Activated naive CD4-positive, alpha-beta T cell treated with anti-CD3 and anti-CD28 coated beads, Interleukin-2, amount 50 U/mL, for 72 hours (primary cell): ENCODE measurements at places on chromosomes 5 and 9. TPM values are rescaled to one million over a fixed set of nuclear protein-coding genes. Genes with fewer than 3 reads are reported as not detected.

FAM174A gene
- total RNA-seq = 3.9 TPM

CDHR2 gene
- total RNA-seq = 0.54 TPM

CDC14B gene
- 1.5 TPM for total RNA-seq

SPAAR gene
- not detected for total RNA-seq

APBA1 gene
- total RNA-seq = 4.2 TPM

FOXD4L6 gene
- not detected for total RNA-seq

GRCh38 chr9:76349865-76350264 is 44.4 kb downstream of the RFK start:
- no peak for DNase-seq

DNA sequence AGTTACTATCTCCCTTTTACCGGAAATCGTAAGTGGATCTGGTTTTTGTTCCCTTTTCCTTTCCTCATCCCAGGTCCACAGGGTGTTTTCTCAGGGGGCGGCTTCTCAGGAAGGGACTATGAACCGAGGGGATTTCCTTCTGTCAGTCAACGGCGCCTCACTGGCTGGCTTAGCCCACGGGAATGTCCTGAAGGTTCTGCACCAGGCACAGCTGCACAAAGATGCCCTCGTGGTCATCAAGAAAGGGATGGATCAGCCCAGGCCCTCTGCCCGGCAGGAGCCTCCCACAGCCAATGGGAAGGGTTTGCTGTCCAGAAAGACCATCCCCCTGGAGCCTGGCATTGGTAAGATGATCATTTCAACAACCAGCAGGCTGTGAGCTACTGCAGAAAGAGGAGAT is 75.8 kb downstream of the GOLPH3 start:
- DNase-seq = no peak

DNA sequence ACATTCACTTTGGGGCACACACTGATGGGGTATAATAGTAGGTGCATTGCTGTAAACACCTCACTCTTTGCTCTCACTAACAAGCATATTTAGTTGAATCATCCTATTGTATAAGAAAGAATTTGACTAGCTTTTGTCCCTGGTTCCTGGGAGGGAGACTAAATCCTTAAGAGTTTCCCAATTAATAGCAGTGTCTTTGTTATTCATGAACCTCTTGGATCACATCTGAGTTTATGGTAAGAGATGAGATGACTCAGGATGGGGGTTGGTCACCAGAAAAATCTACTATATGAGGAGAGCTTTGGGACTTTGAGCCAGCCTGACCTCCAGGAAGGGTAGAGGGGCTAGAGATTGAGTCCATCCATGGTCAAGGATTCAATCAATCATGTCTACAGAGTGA is 56.8 kb downstream of the PUM3 start:
- no peak for DNase-seq

DNA sequence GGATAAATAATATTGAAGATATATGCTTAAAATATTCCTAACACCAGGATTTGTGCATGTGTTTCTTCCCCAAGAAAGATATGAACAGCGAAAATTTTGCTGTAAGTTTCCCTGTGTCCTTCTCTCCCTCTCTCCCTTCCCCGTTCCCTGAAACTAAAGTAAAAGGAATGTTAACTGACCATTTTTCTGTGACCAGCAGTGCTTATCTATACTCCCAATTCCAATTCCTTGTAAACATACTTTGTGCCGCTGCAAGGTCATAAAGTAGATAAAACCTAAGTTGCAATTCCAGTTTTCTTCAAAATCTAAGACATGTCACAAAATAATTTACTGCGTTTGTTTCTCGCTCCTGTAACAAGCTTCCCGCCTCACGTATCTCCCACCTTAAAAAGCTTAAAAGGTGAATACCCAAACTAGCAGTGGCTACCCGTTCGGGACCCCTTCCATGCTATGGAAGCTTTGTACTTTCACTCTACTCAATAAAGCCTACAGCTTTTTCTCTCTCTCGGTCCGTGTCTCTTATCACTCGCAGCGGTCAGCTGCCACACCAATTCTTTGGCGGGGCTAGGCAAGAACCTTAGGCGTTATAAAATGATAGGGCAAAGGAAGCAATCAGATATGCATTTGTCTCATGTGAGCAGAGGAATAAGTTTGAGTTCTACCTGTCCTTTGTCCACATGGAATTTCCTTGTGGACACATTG is 1798.0 kb downstream of the EFNA5 start:
- DNase-seq = no peak

DNA sequence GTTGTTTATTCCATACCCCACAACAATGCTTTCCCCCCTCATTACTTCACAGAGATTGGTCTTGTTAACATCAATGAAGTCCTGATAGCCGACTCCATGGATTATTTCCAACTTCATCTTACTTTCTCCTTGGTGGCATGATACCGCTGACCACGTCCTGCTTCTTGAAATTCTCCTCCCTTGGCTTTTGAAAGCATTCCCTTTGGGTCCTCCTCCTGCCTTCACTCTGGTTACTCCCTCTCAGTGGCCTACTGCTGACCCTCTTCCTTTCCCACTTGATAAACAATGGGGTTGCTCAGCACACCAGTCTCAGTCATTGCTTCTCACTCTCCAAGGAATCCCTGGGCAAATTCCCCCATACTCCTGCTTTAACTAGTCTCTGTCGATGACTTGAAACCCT is 283.9 kb downstream of the SEC61B start:
- DNase-seq = no peak

GRCh38 chr9:121735065-121735792 is 83.8 kb downstream of the DAB2IP start:
- DNase-seq = no peak

GRCh38 chr9:113738496-113738892 is 137.6 kb upstream of the ZNF618 start:
- DNase-seq = no peak

DNA sequence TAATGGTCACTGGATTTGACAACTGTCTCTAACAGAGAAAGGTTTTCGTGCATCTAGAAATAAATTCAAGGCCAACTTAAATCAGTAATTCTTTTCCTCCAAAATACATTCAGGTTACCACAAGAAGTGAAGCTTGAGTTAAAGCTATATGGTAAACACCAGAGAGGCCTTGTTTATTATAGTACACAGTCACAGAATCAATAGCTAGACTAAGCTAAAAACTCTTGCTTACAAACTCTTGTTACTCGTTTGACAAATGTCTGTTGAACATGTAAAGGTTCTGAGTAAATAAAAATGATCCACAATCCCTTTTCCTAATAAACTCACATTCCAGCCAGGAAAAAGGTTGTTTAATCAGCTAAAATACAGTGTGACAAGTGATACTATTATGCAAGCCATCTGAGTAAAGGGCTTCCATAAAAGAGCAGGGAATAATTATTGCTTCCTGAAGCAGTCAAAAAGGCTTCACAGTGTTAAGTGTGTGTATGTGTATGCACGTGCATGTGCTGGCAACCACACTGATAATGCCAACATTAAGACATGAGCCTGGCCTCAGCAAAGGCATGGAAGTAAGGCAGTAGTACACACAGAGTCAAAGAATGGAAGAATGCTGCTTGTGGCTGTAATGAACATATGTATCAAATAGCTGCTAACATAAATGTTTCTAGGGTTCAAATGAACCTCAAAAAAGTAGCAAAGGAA is 12.8 kb downstream of the PTAR1 start:
- no peak for DNase-seq

DNA sequence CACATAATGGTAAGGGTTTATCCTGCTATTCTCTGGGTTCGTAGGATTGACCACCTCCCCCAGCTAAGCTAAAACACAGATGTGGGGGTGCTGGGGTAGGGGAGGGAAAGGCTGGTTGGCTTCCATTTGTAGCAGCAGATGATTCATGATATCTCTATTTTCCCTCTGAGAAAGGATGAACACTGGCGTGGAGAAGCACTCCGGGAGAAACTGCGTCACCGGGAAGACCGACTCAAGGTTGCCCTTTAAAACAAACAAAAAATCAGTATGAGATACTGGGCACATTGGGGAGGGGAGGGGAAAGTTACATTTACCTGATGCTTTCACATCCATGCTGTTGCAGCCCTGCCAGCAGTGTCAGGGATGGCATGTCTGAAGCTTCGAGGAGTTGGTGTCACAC is 28.2 kb downstream of the RAB14 start:
- DNase-seq = no peak

DNA sequence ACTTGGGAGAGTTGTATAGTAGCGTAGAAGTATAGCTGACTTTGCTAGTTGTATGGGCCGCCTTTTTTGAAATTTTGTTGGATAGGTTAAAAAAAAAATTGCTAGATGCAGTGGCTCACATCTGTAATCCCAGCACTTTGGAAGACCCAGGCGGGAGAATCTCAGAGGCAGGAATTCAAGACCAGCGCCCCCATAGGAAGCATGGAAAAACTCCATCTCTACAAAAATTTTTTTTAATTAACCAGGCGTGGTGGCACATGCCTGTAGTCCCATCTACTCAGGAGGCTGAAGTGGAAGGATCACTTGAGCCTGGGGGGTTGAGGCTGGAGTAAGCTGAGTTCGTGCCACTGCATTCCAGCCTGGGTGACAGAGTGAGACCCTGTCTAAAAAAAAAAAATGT is 59.2 kb downstream of the SMC5 start:
- no peak for DNase-seq
